Sigmoid colon (tissue), 7 donors: ENCODE measurements at places on chromosomes 3 and 15.

DNA sequence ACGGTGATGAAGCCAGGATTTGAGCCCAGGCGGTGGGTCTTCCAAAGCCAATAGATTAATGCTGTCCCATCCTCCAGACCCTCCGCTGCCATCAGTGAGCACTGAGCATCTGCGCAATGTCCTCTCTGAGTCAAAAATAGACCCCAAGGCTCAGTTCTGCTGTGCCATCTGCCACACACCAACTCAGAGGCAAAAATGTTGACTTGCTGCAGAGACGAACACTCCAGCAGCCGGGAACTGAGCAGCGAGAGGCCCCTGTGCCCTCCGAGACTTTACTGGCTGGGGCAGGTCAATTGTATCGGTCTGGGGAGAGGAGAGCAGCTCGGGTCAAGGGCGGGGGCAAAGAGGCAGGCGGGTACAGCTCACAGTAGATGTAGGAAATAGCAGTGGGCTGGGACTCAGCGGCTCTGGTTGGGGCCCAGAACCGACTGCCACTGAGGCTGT is 41.5 kb upstream of the ATP2B2 start:
- DNase-seq = no peak

DNA sequence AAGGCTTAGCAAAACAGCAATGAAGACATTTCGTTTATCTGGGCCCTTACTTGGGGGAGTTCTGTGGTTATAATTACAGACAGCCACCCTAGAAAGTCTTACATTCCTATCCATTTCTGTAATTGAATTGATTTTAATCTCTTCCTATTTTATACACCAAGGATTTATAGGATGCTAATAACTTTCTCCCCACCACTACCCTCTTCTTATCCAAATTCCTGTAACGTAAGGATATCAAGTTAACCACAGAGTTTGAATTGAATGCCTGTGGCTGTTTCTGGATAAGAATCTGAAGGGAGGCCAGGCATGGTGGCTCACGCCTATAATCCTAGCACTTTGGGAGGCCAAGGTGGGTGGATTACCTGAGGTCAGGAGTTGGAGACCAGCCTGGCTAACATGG is 78.6 kb downstream of the MLH1 start:
- no peak for DNase-seq

DNA sequence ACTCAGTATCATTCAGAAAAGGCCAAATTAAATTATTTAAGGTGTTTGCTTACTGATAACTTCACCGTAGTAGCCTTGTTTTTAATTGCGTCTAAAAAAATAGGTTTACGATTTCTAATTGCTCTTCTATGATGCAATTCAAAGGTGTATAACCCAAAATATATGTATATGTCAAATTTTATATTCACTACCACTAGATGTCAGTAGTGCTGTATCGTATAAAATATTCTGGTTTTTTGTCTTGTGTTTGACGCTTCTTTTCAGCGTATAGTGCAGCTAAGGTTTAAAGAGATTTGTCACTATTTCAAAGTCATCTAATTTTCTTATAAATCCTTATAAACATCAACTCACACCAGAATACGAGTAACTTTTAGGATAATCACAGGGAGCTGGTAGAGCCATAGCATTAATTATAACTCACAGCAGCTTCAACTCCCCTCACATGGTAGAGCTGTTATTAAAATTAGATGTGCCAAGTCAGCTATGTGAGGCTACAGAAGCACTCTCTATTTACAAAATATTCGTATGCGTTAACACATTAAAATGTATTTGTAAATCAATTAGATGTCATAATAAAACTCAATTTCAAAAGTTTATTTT is 3.5 kb downstream of the PFN2 start:
- no peak for DNase-seq

GRCh38 chr15:60480888-60481287 is 1.9 kb upstream of the ICE2 start:
- DNase-seq = no peak

DNA sequence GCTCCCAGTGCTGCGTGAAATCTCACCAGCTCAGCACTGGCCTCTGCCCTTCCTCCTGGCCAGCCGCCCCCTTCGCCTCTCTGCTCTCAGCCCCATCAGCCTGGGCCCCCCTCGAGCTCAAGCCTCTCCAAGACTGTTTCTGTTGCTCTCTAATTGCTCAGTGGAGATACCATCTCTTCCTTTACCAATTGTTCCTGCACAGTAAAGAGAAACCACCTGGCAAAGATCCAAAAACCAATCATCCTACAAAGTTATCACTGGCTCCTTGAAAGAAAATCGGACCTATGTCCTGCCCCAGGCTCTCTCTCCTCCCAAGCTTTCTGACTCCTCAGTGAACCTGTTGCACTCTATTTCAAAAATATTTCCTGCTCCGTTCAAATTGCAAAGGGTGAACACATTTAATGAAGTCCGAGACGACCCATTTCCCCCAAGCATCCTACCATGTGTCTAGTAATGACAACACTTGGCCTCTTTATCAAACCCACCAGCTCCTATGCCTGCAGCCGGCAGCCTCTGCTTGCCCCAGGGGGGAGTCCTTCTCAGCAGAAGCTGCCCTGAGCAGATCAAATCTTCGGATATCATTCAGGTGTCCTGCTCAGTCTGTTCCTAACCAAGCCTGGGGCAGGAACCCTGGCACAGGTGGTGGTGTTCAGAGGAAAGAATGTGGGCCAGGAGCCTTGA is 53.7 kb upstream of the FAM174B start:
- DNase-seq = no peak

GRCh38 chr3:152937234-152937633 is 102.3 kb downstream of the P2RY1 start:
- no peak for DNase-seq

DNA sequence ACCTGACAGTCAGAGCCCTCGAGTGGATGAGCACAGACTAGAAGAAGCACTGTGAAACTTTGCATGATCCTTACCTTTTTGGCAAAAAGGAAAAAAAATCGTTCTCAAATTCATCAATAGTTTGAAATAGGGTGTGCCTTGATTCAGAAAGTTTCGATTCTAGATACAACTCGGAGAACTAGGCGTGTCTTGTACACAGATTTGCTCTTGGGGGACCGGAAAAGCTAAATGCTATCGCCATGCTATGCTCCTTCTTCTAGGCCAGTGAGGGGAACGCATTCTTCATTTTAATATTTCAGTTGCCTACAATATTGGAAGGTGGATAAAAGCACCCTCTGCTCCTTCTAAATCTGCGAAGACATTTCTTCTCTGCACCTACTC is 25.0 kb downstream of the CD86 start:
- no peak for DNase-seq

- DNase-seq = no peak
These were observed 55.9 kb upstream of the THRB start for GRCh38 chr3:24550588-24550987.

DNA sequence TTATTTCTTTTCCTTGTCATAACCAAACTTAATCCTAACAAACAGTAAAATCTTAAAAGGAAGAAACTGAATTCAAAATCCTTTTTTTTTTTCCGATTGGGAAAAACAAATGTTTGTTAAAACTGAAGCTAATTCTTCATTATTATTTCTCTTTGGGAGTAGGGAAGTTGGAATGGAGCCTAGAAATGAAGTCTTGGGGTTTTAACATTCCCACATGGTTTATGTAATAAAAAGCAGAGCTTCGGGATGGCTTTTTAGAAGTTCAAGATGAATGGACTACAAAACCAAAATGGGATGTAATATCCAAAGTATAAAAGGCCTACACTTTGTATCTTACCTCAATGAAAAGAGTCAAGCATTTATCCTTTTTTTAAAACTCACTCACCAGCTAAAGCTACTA is 189.0 kb upstream of the TMC3 start:
- DNase-seq = no peak

GRCh38 chr3:17234382-17234781 is 349.6 kb downstream of the PLCL2 start:
- no peak for DNase-seq

DNA sequence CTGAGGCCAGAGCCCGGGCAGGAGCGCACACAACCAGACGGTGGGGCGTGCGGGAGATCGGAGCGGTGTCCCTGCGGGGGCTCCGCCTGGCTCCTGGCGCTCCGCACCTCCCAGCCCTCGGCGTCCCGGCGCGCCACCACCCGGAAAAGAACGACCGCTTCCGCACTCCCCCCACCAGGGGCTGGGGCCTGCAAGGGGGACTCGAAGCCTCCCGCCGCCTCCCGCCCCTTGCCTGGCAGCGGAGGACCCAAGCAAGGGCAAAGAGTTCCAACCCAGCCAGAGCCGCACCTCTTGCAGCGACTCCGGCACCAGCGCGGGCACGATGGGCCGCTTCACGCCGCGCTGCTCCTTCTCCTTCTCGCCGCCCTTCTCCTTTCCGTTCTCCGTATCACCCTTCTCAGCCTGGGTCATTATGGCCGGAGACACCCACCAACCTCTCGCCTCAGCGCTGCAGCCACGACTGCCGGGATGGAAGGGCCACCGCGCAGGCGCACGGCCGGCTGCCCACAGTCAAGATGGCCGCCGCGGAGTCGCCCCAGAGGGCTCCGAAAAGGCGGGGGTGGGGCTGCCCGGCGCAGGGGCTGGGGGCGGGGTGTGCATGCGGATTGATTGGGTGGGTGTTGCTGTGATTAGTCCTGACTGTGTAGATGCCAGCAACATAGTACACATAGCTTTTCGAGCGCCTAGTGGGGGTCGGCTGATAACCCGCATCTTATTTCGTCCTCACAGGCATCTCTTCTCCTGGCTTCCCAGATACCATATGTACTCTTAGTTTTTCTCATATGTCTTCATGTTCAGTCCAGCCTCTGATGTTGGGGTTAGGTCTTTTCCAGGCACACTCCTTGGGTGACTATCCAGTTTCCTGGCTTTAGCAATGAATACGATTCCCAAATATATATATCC is at the start of gene ACTR8:
Gene ACTR8, minus strand, starts transcription at position 462 of the 903 bp plus-strand sequence. Its CDS starts 51 bp downstream, at position 411.
- DNase-seq = peak; percentile 92

GRCh38 chr3:4752201-4753072 is 226.8 kb upstream of the BHLHE40 start:
- DNase-seq = no peak

DNA sequence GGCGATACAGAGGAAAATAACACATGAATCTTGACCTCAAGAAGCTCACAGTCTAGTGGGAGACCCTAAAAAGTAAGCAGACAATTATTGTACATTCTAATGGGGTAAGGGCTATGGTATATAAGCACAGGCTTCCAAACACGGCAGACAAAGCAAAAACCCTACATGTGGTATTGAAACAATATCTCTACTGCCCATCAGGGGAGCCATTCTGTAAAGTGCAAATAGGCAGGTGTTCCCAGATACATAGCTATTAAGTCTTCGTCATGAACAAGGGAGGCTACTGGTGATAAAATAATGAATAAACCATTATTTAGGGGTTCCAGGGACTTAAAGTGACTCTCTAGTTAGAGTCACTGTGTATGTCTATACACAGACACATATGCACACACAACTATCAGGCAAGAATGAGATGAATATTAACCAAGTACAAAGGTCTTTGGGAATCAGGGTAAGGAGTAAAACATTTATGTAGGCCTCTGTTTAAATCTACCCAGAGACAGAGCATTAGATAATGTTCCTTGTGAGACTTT is 38.7 kb upstream of the ASB14 start:
- no peak for DNase-seq
